Amniotic stem cell (primary cell): ENCODE measurements at places on chromosomes 6 and 20.

DNA sequence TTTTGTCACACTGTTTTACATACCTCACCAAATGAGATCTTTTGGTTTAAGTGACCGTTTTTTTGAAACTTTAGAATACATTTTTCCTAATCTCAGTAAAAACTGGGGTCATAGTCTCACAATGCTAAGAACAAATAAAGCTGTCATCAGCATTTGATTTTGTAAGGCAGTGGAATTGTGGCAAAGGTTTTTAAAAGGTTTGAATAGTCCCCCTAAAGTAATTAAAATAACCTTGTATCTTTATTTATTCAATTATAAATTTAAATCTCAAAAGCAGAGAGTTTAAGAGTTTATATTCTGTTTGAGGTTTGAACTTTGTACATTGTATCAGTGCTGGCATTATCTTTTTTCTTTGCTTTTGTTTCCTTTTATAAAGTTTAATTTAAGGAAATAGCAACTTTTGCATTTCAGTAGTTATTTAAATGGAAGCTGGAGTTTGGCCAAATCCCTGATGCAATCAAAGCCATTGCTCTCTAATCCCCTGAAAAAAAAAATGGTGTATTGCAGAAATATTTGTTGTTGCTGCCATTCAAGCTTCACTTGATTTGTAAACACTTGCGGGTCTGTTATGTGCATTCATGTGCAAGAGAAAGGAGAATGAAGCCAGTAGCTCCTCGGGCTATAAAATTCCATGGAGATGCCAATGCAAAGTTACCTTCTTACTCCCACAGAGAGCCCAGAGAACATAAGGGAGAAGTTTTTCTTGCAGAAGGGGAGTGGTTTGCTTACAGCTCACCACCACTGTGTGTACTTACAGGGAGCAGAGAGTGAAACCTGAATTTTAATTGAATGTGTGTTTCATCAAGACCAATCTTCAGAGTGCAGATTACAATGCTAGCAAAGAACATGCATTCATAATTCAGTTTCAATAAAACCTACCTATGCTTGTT lies 391.8 kb downstream of the ARHGAP18 start:
- no peak for DNase-seq

DNA sequence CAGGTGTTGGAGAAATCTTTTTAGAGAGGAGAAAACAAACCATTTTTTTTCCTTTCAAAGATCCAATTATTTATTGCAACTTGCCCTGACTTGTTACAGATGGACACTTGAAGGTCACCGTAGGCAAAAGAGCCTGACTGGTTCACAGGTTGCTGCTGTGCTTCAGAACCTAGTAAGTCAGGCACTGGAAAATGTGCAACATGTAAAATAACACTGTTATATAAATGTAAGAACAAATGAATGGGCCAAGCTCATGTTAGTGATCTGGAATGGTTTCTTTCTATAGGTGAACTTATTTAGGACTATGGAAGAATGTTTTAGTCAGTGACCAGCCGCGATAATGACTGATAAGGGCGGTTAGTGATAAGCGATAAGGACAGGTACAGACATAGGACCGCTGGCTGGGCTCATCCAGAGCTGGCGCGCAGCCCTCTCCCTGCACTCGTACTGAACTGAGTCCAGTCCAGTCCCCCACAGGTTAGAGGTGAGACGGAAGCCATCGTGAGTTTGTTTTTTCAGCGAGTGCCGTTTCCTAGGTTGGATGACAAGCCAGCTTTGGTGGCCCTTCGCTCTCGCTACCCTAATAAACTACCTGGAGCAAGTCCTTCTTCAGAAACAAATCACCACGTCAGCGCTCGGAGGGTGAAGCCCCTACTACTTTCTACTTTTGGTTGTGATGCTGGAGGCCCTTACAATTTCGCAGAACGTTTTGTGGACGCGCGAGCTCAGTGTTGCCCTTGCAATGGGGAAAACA lies 94.4 kb upstream of the PRDM1 start:
- DNase-seq: no peak

DNA sequence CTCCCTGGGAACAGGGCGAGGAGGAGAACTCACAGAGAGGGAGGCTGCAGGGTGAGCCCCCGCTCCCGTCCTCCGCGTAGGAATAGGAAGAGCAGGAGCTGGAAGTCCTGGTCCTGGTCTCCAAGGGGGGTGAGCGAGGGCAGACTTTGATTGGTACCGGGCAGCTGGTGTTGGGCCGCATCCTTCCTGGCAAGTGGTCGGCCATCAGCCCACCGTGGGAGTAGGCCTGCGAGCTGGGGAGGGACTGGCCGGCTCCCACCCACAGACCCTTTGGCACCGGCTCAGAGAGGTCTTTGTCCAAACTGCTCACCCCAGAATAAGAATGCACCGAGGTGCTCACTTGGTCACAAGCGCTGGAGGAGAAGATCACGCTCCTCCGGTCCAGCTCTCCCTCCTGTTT lies 56.2 kb downstream of the GJA10 start:
- no peak for DNase-seq

DNA sequence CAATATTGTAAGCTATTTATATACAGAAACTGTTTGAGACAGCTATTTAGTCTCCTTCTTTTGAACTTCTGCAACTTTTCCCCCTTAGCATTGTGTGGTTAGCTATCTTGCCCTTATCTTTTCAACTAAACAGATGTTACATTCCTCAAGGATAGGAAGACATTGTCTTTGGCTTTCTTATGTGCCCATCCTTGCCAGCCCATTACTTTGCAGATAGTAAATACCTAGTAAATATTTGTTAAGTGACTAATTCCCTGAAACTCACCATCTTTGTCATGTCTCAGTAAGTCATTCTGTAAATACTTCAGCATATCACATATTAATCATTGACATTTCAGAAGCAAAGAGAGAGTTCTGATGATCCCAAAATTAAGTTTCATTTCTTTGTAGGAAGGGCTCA lies 69.1 kb upstream of the FLRT3 start:
- DNase-seq: no peak

DNA sequence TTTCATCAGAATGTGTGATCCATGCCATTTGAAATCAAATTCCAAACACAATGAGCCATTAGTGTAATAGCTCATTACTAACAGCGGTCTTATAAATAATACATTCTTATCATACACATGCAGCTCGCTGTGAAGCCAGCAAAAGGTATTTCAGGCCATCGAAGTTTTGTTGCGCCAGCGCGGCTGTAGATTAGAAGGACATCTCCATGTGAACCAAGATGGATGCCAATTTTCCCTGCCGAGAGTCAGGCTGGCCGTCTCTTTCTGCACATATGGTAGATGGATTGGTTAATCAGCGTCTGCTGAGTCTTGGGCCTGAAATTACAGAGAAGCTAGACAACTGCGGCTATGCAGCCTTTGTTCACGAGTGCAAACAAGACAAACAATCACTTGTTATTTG lies 44.1 kb downstream of the CFAP61 start:
- DNase-seq: no peak

DNA sequence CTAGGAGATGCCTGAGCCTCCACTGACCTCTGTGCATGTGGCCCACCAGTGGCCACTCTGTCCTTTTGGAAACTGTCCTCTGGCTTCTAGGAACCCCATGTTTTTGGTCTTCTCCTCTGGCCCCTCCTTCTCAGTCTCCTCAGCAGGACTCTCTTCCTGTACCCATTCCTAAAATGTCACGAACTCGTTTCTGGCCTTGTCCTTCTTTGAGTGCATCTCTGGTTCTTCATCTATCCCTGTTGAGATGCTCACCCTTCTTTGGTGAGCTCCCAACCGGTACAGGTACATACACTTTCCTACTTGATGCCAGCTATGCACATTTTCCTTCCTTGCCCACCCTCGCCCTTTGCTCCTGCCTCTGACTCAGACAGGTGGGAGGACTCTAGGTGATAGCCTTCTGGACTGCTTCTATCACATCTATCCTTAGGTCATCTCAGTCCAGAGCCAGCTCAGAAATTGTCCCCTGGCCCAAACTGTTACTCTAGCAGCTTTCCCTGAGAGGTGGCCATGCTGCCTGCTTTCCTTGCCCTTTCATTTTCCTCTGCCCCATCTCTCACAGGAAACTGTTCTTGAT lies 14.8 kb upstream of the NNAT start:
- DNase-seq: no peak

DNA sequence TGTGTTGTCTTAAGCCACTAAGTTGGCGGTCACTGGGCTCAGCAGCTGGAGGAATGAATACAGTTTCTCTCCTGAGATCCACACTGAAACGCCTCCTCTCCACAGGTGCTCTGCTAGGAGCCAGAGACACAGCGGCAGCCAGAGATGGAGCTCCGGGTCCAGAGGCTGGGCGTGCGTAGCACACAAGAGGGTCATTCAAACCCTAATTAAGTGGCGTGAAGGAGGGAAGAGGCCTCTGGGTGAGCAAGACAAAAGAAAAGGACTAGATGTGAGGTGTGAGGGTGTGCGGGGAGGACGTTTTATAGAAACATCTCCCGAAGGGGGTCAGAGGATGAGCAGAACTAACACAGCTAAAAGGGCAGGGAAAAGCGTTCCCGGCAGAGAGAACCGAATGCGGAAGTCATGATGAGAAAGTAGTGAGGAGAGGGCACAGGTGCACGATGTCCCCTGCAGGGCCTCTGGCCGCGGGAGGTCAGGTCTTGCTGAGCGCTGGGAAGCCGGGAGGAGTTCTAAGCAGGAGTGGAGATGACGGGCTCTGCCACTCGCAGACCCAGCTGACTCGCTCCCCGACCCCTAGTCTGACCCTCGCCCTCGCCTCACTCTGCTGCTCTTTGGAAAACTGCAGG lies 54.4 kb downstream of the BMP7 start:
- no peak for DNase-seq

GRCh38 chr6:130846501-130846900 lies 19.3 kb downstream of the SMLR1 start:
- DNase-seq: no peak

DNA sequence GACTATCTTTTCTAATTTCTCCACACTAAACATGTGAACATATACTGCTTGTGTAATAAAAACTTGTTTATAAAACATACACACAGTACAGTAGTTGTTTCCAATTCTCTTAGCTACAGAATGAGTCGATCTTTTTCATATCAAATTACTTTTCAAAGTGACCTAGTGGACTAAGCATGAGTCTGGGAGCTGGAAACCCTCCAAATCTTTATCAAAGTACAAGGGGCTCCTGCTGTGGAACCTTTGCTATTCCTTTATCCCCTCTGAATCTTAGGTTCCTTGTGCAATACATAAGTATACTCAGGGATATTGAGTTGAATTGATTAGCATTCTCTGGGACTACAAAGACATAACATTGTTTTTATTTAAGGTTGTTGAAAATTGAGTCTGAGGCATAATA lies 48.7 kb upstream of the TAB2 start:
- DNase-seq: no peak

- peak; percentile 87 for DNase-seq
Observed at GRCh38 chr20:8454137-8454712, 322.2 kb downstream of the PLCB1 start.

DNA sequence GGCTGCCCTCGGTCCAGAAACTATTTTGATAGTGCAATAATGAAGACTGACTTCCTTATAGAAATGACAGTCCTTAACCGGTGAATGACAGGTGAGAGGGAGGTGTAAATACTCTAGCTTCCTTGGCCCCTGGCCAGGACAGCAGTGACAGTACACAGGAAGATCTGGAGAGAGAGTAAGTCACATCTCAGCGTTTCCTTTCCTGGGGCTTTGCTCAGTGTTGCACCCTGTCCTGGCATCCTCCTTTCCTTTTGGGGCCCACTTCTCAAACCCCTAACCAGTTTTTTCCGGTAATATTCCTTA lies 336.9 kb downstream of the CD83 start:
- no peak for DNase-seq

DNA sequence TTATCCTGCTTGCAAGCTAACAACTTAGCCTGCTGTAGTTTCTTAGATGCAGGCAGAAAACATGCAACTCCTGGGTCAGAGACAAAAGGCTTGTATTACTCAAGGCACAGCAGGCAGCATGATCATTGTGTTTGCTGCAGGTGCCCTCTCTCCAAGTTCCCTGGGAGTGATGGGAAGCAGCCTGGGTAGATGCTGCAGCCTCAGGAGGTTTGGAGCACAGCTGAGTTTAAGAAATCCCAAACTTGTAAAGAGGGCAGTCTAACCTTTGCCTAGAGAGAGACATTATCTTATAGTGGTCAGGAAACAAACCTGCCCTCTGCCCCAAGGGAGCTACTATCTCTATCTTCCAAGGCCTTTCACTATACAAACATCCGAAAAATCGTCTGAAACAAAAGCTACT lies 61.1 kb downstream of the PFDN4 start:
- no peak for DNase-seq
